ENCODE measurements at places on chromosomes 7 and 10.

- DNase-seq = no peak
These were observed 113.2 kb downstream of the CDK6 start for GRCh38 chr7:92723205-92723604.

GRCh38 chr7:128103498-128104107, 72.4 kb upstream of the LRRC4 start:
- DNase-seq = no peak

DNA sequence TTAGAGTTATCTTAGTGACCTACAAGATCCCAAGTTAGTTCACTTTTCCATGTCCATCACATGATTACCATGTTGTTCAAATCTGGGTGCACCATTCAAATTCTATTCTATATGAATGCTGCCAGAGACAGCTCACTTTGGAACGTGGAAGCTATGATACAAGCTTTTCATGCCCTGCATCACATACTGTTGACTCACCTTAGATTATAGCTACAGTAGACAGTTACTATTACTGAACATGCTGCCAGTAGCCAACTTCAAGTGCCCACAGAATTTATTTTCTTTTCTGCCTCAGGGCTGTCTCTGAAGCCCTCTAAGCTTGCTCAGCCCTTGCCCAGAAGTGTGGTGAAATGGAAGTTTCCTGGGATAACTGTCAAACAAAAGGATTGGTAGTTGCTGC, 231.1 kb downstream of the GPR158 start:
- DNase-seq = no peak

DNA sequence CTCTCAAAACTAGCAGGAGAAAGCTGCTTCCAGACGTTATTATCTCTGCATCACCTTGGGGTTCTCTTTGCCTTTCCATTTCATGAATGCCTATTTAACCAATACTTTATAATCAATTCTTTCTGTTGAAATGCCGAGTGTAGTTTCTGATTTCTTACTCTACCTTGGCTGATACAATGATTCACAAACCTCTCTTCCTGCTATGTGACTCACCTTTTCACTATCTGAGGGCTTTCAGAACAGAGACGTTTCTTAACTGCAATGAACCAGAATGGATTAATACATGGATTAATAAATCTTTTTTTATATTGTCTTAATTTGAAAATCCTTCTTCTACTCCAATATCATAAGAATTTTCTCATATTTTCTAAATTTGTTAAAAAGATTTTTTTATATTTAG, 46.4 kb upstream of the ZNF746 start:
- DNase-seq = no peak

DNA sequence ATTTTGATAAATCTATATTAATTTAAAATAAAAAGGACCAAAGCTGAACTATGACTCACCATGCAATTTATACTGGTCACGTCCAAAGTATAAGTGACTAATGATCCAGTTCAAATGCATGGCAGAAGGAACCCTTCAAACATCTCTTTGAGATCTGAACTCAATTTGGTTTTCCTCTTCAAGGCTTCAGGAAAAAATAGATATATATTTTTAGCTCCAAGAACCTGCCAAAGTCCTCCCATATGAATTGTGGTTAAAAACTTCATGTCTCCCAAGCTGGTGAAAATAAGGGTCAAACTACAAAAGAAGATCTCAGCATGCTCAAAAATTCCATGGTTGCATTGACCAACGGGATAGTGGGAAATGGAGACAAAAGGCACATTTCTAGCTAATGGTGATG, 34.6 kb upstream of the PDE1C start:
- no peak for DNase-seq

DNA sequence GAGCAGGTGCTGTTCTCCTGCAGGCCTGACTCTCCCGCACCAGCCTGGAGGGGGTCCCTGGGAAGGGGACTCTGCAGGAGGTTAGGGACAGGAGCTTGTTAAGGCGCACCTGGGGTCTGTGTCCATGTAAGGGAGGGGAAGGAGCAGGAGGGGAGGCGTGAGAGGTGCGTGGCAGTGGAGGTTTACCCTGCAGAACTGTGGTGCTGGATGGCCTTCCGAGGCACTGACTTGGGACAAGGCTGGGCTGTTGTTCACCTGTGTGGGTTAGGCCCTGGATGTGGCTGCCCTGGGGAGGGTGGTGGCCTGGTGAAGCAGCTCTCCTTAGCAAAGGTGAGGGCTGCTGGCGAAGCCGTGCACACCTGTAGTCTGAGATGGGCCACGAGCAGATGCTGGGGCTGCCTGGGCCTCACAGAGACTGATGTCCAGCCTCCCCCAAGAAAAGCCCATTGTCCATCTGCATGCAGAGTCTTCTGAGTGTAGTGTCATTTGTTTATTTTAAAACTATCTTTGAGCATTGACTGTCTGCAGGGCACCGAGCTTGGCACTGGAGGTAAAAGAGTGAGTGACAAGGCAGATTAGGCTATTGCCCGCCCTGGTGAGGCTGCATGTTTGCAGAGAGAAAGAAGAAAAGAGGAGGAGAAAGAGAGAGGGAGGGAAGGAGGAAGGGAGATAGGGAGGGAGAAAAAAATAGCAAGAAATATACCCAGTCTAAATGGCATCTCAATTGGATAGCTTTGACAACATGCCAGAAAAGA, 225.3 kb downstream of the GLRX3 start:
- DNase-seq = no peak

- no peak for DNase-seq
These were observed 350.1 kb downstream of the ETV1 start for GRCh38 chr7:13639396-13639795.

GRCh38 chr7:72406820-72407403, 5.2 kb downstream of the CALN1 start:
- DNase-seq = no peak

GRCh38 chr7:114422507-114423501, 8.2 kb downstream of the FOXP2 start:
- no peak for DNase-seq

GRCh38 chr10:132848951-132849545, 63.1 kb upstream of the NKX6-2 start:
- DNase-seq = no peak

- no peak for DNase-seq
These were observed 16.8 kb upstream of the DLG5 start for GRCh38 chr10:77943121-77943901.

DNA sequence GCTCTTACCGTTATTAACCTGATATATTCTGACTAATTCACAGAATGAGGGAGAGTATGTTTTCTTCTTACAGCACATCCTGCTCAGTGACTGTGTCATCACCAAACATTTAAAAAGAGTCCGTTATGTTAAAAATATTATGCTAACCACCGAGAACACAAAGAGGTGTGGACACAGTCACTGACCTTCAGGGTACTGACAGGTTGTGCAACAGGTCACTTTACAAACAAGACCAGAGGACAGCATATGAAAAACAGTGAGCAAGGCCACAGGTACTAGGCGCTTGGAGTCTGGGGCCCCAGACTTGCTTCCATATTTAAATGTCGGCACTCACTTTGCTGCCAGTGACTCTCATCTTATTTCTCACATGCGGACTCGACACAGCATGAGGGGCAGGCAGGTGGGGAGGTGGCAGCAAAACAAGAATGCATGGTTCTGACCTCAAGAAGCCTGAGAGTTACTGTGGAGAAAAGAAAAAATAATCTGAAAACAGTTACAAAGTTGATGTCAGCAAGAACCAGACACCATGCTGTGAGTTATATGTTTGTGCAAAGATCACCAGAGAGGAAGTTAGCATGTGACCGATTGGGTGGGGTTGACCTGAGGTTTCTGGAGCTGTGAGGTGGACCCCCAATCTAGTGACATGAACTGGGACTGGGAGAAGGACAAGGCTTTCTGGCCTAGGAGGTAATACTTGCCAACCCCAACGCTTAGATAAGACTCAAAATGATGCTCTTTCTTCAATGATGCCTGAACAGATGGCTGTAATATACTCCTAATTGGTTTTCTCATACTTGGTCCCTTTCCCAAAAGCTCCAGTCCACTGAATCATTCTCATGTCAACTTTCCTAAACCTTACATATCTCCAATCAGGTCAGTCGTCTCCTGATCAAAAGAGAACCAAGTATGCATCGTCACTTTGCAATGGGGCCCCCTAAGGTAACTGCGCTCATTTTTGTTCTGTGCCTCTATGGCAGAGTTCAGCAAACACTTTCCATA, 102.4 kb downstream of the HIPK2 start:
- DNase-seq = no peak

DNA sequence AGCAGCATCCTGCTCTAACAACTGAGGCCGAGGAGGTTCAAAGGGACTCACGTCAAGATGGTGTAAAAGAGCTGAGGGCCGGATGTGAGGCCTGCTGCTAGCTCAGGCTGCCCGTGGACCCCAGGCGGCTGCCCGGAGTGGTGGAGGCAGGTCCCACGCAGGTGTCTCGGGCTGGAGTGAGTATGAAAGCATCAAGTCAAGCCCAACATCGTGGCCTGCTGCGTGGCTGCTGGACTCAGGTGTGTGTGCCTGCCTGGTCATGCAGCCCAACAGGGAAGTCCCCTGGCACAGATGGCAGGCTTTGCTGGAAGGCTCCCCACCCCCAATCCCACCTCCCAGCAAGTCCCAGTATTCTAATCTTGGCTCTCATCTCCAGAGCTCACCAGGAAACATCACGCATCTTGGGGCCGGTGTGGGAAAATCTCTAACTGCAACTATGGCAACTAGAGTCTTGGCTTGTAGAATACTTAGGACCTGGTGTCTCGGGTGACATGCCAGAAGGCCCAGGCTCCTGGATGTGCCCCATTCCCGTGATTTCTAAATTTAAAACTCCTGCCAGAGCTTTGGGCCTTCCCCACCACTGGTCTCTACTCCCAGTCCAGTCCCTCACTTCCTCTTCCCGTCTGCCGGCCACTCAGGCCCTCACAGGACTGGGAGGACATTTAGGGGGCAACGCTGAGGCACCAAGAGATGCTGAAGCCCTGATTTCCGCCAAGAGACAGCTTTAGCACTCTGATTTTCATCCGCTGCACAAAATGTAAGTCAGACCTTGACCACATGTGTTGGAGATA, 85.9 kb downstream of the PRKAG2 start:
- no peak for DNase-seq

DNA sequence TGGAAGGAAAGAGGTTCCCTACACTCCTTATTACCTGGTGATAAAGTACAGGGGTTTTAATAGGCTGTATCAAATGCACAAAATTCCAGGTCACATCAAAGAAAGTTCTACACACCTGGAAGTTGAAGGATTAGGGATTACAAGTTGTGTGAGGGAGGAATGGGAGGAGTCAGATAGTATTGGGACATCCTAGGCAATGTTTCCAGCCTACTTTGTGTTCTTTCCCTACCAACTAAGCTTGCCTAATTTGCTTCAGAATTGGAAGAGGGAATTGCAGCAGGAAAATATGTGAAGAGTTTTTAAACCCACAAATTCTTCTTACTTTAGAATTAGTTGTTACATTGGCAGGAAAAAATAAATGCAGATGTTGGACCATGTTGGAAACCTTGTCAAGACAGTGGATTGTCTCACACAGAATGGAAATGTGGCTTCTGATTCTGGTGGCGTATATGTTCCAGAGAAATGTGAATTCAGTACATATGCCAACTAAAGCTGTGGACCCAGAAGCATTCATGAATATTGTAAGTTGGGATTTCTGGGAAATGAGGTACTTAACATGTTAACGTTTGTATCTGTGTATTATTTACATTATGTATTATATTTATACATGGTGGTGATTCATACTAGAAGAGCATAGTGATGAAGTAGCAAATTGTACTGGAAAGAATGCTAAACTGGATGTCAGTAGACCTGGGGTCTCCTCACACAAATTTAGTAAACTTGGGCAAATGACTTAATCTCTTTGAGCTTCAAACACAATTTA, at the start of gene LIPM:
LIPM (plus strand) TSS at position 208 of the 763 bp plus-strand sequence; CDS start at position 375, 167 bp downstream.
- no peak for DNase-seq

GRCh38 chr7:127619681-127620405, 1.9 kb upstream of the PAX4 start:
- DNase-seq = no peak

- no peak for DNase-seq
These were observed 73.6 kb downstream of the AGK start for GRCh38 chr7:141624763-141625162.

DNA sequence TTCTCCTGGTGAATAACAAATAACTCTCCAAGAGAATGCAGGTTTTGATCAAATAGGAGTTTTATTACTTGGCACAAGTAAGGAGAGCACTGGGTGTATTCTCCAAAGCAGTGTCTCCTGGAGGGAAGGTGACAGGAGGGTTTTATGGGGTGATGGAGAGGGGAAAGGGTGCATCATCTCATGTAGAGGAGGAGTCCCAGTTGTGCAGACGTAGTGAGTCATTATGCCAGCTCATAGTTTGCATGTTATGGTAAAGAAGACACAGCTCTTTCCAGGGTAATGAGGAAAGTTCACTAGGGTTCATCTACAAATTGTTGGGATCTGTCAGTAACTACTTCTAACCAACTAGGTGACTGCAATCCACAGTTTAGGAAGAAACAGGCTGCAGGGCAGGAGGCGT, 347.9 kb upstream of the MEOX2 start:
- DNase-seq = no peak

GRCh38 chr7:143233816-143234532, 12.1 kb downstream of the TAS2R40 start:
- no peak for DNase-seq

GRCh38 chr10:7243873-7244272, 167.0 kb downstream of the SFMBT2 start:
- DNase-seq = no peak

GRCh38 chr10:101446947-101447346, 93.0 kb downstream of the BTRC start:
- DNase-seq = no peak

- no peak for DNase-seq
These were observed 6.3 kb downstream of the ALDH18A1 start for GRCh38 chr10:95650232-95650631.

- DNase-seq = no peak
These were observed 1.3 kb upstream of the TMED4 start for GRCh38 chr7:44583146-44583865.

DNA sequence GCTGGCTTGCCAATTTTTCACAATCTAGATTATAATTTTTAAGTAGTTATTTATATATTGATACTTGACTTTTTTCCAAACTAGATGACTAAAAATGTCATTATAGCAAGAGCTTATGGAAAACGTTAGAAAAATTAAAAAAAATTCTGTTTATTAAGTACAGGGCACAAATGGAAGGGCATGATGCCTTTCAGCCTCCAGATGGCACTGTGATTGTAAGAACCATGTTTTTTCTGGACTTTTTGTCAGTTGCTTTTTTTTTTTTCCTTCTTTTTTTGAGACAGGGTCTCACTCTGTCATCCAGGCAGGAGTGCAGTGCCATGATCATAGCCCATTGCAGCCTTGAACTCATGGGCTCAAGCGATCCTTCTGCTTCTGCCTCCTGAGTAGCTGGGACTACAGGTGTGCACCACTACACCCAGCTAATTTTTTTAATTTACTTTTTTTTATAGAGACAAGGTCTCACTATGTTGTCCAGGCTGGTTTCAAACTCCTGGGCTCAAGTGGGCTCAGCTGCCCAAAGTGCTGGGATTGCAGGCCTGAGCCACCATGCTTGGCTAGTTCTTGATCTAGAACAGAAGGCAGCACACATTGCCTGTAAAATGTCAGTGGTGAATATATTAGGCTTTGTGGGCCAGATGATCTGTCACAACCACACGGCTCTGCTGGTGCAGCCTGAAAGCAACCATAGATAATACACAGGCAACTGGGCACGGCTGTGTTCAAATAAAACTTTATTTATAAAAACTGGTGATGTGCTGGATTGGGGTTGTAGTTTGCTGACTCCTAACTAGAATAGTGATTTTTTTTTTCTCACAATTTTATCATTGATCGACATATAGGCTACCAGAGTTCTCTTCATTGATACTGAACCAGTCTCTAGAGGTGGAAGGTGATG, 27.4 kb downstream of the UCMA start:
- DNase-seq = no peak

- DNase-seq = no peak
These were observed 7.1 kb upstream of the CXCL12 start for GRCh38 chr10:44391981-44392380.

- no peak for DNase-seq
These were observed 35.0 kb downstream of the PIK3AP1 start for GRCh38 chr10:96685306-96685705.
